ENCODE measurements at places on chromosomes 1 and 21.

DNA sequence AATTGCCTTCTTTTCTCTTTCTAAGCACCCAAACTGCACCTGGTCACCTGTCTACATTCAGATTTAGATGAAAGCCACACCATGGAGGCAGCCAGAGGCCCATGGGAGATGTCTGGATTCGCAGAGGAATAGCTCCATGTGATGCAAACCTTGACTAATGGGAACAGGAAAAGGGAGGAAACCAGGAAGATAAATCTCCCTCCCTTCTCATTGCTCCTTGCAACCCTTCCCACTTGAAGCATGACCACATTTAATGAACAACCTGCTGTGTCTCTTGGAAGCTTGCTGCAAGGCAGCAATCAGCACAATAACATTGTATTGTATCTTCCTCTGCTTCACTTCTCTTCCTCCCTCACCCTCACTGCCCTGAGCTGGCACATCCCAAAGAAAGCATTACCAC, 42.6 kb upstream of the KLF17 start:
- DNase-seq: no peak

GRCh38 chr1:89391686-89392085, 27.8 kb downstream of the GBP6 start:
- DNase-seq: no peak

DNA sequence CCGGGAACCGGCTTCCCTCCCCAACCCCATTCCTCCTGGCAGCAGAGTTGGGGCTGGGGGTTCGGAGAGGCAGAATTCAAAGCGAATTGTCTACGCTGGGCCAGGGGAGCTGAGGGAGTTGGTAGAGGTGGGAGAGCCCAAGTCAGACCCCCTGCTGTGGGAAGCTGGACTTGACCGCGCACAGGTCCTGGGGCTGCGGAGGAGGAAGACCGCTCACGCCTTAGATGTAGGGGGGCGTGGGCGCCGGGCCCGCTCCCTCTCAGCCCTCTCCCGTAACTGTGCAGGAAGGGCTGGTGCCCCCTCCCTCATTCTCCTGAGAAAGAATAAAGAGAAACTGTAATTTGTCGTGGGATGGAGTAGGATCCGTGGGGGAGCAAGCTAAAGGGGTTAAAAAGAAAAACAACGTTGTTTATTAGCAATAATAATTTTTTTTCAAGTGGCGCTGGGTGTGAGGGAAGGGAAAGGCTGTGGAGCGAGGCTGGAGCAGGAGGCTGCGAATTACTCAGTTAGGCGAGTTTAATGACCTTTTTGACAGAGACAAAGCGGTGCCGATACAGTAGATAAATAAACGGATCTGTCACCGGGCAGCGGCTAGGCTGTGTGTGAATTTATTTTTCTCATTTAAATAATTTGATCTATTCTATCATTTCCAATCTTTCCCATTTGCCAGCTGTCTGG, 838 bp upstream of the GRIK3 start:
- no peak for DNase-seq

- DNase-seq: no peak
These were observed 84.7 kb downstream of the LRRC53 start for GRCh38 chr1:74427681-74428080.

DNA sequence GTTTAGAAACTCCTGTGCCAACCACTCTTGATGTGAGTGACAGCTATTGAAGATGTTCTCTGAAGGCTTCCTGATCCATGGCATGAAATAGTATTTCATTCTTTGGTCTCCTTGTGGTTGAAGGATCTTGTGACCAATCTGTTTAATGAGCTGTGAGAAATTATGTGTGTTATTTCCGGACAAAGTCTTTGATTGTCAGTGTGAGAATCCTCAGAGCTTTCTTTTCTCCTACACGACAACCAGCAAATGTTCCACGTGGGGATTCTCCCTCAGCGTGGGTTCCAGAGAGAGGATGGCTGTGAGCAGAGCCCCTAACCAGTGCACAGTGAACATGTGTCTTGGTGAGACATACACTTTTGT, 45.0 kb upstream of the HOOK1 start:
- no peak for DNase-seq

All from activated CD8-positive, alpha-beta memory T cell treated with anti-CD3 and anti-CD28 coated beads, Interleukin-2, amount 50 U/mL, for 4 hours (primary cell).